Mucosa of descending colon (tissue), 3 donors: ENCODE measurements at places on chromosomes 16 and 17. TPM values are rescaled to one million over a fixed set of nuclear protein-coding genes. Genes with fewer than 3 reads are reported as not detected.
A peak's percentile ranks its signal among the peaks of the same experiment; 100 is the strongest.

DNA sequence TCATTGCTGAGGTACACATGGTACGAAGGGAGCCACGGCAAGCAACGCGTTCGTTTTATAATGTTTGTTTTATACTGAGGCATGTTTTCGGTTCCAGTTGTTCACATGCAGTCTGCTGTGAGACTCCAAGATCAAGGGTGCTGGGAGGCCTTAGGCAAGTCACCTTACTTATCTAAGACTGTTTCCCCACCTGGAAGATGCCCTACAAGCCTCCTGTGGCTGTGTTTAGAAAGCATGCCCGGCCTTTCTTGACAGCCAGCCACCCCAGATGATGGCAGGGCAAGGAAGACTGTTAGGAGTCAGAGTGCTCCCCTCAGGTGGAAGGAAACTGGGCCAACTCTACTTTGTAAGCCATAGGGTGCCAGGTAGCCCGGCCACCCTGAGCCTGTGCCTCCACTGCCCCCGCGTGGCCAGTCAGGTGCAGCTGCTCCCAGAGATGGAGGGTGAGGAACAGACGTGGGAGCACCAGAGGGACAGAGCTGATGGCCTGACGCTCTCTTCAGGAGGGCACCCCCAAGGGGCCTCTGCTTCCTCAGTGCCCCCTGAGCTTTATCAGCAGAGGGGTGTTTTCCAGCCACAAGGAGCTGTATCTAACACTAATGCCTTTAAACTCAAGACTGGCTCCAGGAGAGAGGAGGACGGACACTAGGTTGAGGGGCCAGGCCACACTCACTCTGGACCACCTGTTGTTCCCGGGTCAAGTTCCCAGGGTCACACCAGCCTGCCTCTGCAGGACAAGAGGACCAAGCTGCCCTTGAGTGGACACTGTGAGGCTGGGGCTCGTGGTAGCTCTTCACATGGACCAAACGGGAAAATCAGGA is 5.4 kb downstream of the NAT9 start:
- peak; percentile 79 for DNase-seq

- DNase-seq, result peak; percentile 84
Observed at GRCh38 chr16:75305364-75306098, 54.1 kb upstream of the BCAR1 start.

DNA sequence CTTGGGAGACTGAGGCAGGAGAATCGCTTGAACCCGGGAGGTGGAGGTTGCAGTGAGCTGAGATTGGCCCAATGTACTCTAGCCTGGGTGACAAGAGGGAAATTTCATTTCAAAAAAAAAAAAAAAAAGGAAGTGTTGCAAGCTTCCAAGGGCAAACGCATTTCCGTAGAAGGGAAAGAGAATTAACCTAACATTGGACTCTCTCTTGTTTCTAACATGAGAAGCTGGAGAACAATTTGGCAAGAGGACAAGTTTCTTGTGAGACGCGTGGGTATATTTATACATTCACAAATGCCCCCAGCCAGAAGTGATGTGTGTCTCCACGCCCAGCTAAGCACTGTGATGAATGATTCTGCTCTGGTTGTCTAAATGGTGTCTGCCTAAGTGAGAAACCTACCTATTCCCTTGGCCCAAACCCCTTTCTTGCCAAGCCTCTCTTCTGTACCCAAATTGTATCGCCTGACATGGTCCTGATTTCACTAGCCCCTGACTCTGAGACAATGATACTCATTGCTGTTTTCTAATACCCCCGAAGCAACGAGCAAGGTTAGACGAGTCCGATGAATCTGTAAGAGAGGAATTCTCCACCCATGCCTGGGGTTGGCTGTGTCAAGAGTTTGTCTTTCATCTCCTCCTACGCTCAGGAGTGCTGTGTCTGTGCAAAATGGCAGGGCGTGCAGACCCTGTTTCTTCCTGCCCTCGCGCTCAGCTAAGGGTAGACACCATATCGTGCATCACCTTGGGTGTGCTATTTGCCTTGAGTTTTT is 14.2 kb upstream of the ST6GALNAC2 start:
- no peak for DNase-seq

DNA sequence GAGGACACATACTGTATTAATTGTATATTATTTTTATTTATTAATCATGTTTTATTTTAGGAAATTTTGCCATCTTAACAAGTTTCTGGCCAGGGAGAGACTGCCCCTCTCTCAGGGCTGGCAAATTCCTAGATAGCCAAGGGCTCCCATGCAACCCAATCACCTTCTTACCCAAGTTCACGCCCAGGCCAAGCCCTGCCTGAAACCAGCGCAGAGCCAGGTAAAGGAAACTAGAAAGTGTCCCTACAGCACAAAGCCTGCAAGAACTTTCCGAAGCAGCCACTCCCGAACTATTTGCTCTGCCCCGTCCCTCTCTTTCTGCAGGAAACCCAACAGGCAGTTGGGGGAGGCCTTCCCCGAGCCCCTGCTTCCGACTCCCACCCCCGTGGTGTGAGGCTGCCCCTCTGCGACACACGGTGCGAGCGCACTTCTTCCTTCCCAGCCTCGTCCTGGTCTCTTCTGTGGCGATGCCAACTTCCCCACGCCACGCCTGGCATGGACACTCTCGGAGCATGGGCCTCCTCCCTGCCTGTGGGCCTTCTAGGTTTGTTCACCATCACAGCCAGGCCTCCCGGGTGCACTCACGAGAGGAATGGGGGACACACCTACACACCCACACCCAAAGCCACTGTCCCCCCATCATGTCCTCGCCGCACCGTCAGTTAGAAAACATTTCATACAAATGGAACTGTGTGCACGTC is 100.4 kb downstream of the ZNF778 start:
- no peak for DNase-seq

GRCh38 chr17:4256952-4257351 is 6.8 kb downstream of the ANKFY1 start:
- DNase-seq, result no peak

DNA sequence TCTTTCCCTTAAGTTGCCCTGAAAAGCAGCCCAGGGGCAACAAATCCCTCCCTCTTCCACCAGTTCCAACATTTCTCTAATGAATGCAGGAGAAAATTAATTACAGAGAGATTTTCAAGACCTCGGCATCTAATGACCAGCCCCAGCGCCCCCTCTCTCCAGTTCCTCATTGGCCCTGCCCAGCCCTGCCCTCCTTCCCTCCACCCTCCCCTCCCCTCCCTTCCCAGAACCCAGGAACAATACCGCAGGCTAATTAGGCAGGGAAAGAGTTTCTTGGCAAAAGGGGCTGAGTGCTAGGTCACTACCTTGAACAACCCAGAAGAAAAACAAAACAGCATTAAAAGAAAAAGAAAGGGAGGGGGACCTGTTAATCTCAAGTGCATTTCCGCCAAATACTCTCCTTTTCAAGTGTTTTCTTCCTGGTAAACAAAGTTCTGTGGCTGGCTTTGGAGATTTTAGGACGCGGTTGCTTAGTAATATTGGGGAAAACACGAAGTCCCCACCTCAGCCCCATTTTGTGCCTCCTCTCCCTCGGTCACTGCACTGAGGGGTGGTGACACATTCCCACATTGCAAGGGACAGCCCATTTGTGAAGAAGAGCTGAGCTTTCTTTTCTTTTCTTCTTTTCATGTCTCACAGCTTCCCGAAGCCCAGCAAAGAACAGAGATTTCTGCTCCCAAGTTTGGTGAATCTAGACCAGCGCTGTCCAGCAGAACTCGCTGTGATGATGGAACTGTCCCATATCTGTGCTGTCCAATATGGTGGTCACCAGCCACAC is 215.4 kb downstream of the SOX9 start:
- DNase-seq, result no peak

DNA sequence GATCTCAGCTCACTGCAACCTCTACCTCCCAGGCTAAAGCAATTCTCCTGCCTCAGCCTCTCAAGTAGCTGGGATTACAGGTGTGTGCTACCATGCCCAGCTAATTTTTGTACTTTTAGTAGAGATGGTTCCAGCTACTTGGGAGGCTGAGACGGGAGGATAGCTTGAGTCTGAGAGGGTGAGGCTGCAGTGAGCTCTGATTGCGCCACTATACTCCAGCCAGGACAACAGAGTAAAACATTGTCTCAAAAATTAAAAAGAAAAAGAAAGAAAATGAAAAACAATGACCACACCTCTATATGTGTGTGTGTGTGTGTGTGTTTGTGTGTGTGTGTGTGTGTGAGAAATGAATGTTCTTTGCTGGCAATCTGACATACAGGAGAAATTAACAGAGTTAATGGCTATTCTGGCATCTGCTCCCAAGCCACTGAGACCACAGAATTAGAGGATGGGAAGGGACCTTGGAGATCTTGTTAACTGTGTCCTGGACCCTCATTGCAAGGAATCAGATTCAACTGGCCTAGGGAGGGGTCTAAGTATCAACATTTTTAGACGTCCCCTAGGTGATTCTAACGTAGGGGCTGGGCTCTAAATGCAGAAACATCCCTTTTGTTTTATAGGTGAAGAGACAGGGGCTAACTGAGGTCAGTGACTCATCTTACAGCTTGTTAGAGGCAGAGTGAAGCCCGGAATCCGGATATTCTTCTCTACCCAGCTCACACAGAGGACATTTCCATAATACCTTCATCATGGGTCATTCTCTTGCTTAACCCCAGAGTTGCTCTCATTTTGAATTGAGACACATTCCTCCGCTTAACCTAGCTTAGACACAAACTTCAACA is 16.4 kb upstream of the MARCHF10 start:
- DNase-seq, result no peak

- no peak for DNase-seq
Observed at GRCh38 chr16:86355951-86356350, 154.4 kb upstream of the FOXF1 start.

DNA sequence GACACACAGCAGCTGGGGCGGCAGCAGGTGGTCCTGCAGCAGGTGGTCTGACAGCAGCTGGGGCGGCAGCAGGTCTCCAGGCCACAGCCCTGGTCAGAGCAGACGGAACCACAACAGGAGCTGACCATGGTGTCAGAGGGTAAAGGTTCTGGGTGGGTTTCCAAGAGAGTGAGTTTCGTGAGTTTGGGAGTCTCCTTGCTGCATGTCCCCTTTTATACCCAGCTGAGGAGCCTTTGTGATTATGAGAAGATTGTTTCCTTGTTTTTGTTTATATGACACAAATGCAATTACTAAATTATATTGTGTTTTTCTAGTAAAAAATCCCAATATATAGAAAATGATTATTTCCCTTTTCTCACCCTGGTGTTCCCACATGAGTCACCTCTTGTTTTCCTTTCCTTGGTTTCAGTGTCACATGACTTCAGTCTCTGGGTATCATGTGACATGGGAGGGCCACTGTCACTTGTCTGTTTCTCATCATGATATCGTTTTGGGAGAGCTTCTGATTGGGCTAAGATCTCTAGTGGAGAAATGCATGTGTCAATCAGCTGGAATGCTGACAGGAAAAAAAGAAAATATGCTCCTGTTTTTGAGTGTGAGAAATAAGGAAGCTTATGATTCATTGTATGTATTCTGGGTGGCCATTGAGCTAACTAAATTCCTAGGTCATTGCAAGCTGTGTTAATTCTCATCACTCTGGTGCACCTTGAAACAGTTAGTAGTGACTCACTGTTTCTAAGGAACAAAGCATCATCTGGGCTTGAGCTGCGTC is at the start of gene KRTAP4-6:
Gene KRTAP4-6 (minus strand): TSS at position 185 of the 772 bp plus-strand sequence. CDS start 57 bp downstream, at position 128.
- no peak for DNase-seq

DNA sequence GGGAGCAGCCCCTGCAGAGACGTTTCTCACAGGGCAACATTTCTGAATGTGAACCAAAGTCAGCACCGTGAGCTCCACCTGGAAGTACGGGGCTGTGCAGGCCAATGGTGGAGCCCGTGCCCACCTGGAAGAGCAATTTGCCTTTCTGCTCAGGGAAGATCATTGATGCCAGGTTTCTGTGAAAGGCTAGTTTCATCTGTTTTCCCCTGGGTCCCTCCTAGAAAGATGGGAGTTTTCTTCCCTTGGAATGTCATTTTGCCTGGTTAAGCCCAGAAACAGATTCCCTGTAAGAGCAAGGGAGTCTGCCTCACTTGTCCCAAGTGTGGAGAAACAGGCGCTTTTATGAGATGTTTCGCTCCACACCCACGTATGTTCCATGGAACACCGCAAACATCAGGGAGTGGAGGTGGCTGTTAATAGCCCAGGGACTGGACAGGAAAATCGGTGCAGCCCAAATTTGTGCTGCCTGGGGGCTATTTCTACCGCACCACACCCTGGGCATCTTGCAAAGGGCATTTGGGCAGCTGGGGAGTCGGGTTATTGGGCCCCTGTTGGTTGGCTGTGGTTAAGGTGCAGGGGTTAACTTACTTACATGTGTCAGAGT is 2.6 kb downstream of the SLC6A4 start:
- no peak for DNase-seq

- no peak for DNase-seq
Observed at GRCh38 chr17:54864636-54865356, 35.9 kb upstream of the TOM1L1 start.

- DNase-seq, result no peak
Observed at GRCh38 chr16:28596115-28596630, 677 bp downstream of the SULT1A2 start.

- no peak for DNase-seq
Observed at GRCh38 chr17:10523064-10523463, 4.7 kb upstream of the MYH1 start.

DNA sequence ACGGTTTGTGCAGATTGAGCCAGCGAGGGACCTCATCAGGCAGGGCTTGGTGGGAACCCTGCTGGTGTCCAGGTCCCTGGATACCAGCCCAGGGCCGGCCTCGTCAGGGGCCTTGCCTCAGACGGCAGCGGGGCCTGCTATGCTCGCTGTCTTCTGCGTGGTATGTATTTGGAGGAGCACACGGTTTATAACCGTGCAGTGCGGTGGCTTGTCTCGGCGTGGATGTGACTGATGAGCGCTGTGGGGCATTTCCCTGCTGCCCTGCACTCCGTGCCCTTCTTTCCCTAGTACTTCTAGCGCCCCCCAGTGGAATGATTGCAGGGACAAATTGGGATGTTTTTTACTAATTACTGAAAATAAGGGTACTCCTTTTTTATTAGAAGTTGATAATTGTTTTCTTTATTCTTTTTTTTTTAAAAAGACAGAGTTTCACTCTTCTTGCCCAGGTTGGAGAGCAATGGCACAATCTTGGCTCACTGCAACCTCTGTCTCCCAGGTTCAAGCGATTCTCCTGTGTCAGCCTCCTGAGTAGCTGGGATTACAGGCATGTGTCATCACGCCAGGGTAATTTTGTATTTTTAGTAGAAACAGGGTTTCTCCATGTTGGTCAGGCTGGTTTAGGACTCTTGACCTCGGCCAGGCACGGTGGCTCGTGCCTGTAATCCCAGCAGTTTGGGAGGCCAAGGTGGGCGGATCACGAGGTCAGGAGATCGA is 15.3 kb downstream of the TBCD start:
- DNase-seq, result peak; percentile 89

DNA sequence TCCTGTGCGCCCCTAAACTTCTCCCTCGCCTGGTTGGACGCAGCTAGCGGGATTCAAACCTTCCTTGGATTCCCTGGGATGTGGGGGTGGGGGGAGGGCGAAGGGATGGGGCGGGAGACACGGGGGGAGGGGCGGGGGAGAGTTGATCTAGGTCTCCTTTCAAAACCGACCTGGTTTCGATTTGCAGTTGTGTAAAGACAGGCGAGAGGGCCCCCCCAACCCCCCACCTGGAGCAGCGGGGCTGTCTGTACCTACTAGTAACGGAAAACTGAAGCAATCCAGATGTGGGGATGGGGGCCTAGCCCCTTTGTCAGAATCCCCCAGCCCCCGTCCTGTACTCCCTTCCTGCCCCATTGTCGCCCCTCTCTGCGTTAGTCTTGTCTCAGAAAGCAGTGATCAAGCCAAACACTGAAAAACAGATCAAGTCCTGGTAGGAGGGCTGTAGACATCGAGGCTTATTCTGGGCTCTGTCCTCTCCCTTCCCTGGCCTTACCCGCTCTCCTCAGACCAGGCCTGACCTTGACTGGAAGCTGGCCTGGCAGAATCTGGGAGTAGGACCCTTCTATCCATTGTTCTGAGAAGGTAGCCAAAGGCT is 902 bp downstream of the DLX4 start:
- DNase-seq, result no peak

CD79B gene
- 2.4 TPM for total RNA-seq

NSMCE1 gene
- total RNA-seq, result 39.3 TPM

CACNA1G gene
- 0.07 TPM for total RNA-seq

WNK4 gene
- 17.5 TPM for total RNA-seq

TNFRSF17 gene
- total RNA-seq, result 2.1 TPM
